ENCODE measurements at places on chromosomes 1 and 21.
A peak's percentile ranks its signal among the peaks of the same experiment; 100 is the strongest.

- no peak for DNase-seq
Measured at GRCh38 chr21:38264571-38264970, 7.8 kb downstream of the KCNJ15 start.

DNA sequence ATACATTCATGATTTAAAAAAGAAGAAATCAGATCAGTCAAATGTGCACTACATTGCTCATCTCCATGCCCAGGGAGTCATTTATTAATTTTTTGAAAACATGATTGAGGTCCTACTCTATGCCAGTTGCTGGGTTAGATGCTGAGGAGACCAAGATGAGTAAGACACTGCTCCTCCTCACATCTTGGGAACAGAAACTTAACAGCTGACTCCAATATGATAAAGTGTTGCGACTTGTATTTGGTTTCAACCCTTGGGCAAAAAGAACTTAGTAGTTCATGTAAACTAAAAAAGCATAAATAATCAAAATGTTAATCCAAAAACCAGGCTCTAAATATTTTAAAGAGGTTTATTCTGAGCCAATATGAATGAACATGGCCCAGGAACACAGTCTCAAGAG is 56.9 kb downstream of the OPTC start:
- DNase-seq: no peak

DNA sequence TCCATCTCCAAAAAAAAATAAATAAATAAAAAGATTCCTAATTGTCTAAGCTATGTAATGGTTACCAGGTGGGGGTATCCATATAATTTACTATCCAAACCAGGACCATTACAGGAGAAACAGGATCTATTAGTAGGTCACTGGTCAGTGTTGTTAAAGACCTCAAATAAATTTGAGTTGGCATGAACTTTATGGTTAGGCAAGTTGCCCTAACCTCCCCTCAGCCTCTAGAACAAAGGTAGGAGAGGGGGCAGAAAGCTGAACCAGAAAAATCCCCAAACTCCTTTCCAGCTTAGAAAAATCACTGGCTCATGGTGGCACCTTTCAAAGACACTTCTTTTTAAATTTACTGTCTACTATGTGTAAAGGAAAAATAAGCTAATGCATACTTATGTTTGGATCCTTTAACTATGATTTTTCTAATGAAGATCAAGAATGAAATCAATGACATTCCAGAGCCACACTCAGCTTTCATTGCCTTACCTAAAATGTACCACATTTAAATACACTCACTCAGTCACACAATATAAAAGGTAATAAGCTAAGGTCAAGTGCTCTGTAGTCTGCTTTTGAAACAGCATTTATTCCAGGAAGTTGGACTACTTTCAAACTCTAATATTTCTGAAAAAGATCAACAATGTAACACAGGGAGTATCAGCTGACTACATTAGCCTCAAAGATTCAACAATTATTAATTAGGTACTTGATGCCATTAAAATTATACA is 13.8 kb downstream of the EIF4G3 start:
- DNase-seq: no peak

GRCh38 chr1:51242546-51242945 is 6.5 kb downstream of the RNF11 start:
- peak; percentile 34 for DNase-seq

- DNase-seq: peak; percentile 44
Measured at GRCh38 chr21:44892536-44893277, 19.2 kb upstream of the PTTG1IP start.

DNA sequence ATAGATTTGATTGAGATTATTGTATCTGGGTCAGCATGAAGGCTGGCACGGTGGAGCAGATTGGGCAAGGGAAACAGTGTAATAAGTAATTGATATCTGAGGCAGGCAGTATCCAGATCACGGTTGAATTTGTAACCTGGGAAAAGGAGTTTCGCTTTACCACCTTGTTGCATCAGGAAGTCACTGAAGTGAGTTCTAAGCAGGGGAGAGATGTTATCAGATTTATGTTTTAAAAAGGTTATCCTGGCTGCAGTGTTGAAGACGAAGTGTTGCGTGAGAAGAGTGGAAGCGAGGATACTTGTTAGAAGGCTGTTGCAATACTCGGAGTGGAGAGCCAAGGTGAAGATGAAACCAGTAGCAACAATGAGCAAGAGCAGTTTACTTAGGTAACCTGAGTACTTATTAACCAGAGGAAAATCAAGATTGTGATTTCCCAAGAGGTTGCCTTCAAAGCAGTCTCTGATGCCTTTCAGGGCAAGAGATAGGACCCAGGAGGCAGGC is 77.8 kb downstream of the LHX9 start:
- no peak for DNase-seq

GRCh38 chr1:147834181-147834580 is 68.4 kb upstream of the GJA8 start:
- no peak for DNase-seq

- no peak for DNase-seq
Measured at GRCh38 chr1:237164406-237165352, 122.7 kb downstream of the RYR2 start.

DNA sequence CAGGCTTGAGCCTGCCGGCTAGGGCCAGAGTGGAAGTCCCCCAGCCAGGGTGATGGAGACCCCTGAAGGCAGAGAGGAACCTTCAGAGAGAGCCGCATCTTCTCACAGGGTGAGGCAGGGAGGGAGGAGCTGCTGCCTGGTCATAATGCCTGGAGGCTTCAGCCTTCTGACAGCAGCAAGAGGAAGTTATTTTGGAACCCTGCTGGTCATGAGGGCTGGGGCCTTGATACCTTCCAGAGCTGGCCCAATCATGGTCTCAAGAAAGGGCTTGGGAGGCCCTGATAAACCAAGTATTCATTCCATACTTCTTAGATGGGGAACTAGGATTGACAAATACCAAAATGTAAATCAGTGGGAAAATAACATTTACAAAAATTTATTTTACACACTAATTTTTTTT is 26.6 kb upstream of the MPZL1 start:
- no peak for DNase-seq

GRCh38 chr1:44832056-44832705 is 10.9 kb downstream of the PTCH2 start:
- DNase-seq: no peak

GRCh38 chr1:84506729-84507453 is 510 bp upstream of the GNG5 start:
- DNase-seq: no peak

DNA sequence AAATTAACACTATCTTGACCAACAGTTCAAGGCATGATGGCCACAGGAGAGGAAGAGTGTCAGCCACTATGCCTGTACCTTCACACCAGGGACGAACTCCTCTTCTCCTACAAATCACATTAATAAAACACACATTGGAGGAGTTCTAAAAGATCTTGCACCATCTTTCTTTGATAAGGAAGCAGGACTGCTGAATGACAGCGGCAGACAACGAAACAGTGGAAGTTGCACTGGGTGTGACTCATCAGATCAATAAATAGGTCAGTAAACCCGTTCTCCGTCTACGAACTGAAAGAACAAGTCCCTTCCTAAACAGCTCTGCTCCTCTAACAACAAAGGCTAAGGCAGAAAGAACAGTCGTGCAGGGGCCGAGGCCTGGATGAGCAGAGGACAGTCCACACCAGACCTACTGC is 23.1 kb downstream of the UBE2G2 start:
- no peak for DNase-seq

DNA sequence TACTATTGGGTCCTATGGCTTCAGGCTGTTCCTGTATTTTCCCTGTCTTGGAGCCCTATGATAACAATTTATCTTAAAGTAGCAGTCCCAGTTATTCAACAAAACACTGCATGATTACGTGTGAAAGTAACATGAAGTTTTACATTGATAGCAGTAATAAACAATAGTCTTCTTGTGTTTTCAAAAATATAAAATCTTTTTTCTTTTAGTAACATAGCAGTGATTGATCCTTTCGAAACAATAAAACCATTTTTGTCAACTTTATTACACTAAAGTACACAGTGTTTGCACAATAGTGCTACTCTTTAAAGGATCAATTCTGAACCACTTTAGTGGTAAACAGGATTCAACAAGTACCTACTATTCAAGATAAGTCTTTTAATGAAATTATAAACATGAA is 90.6 kb downstream of the GPATCH2 start:
- DNase-seq: no peak

GRCh38 chr1:6554907-6555778 is at the start of gene TAS1R1:
Gene TAS1R1, plus strand, starts transcription at chr1:6555307. Its CDS starts 67 bp downstream, at chr1:6555374.
- DNase-seq: peak; percentile 14

GRCh38 chr1:165616054-165616612 is 14.9 kb upstream of the MGST3 start:
- no peak for DNase-seq
